ENCODE measurements at places on chromosomes 1 and 21.

DNA sequence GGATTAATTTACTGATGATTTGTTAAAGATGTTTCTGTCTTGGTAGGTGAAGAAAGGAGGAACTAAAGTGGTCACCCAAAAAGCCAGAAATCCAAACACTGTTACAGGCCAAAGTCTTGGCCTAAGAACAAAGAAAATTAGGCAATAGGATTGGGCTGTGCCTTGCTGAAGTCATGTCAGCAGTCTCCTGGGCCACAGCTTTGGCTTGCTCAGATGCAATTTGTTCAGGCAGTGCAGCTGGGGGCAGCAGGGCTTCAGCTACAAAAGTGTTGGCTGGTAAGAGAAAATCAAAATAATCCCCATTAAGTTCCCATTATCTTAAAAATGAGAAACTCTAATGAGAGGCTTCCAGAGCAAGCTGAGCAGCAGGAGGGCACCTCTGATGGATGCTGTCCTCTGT, 14.0 kb upstream of the RAP1A start:
- no peak for DNase-seq

GRCh38 chr21:36688324-36688723, 10.6 kb upstream of the SIM2 start:
- DNase-seq: no peak

GRCh38 chr1:200982071-200982945, 41.2 kb downstream of the KIF21B start:
- no peak for DNase-seq

- DNase-seq: no peak
Observed at GRCh38 chr1:183508694-183509093, 36.4 kb downstream of the SMG7 start.

DNA sequence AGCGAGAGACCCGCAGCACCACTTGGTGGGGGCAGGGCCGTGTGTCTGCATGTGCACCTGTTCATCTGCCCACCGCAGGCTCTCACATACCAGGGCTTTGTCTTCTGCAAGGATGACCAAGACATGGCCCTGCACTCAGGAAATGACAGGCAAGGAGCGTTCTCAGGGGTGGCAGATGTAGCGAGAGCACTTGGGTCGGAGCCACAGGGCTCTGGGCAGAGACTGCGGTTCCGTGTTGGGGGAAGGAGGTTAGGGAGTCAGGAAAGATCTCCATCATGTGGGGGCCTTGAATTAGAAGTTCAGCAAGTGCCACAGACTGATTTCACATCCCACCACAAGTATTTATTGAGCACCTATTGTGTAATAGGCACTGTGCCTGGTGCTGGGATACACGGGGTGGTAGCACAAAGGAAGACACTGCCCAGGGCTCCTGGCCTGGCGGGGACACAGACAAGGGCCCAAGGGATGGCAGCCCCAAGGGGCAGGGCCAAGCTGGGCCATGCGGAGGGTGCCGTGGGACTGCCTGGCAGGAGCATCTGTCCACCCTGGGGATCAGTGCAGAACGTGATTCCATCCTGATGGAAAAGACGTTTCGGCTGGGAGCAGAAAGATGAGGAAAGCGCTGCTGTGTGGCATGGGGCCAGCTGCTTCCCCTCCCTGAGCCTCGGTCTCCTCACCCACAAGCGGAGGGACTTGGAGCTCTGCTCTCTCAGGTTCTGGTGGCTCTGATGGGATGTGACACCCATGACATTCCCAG, 11.4 kb upstream of the SPSB1 start:
- no peak for DNase-seq

DNA sequence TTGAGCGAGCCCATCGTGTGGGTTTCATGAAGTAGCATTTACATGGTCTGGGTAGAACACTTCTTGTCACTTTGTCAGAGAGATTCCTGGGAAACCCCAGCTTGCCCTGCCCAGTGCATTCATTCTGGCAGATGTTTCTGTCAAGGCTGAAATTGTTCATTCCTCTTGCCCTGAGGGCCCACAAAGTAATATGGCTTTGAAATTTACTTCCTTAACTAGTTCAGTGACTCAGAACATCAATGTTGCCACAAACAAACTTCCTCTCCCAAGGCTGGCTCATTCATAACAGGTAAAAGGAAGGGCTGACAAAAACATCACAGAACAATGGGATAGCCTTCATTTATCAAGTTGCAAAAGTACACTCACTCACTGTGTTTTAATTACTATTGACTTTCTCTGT, 5.0 kb upstream of the KIAA0040 start:
- no peak for DNase-seq

DNA sequence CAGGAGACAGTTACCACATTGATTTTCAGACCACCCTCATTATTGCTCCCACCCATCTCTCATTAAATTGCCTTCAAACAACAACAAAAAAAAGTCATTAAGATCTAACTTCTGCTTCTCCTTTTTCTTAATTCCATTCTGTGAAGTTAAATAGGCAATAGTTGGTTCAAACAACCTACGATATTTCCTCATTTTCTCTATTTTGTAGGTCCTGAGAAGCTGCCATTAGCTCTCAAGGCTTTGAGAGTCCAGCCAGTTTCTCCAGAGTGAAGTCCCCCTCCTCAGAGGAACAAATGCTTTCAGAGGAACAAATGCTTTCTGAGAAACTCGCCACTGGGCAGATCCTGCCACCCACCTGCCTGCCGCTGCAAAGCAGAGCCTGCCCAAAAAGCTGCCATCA, 125.6 kb downstream of the ETS2 start:
- DNase-seq: no peak

- no peak for DNase-seq
Observed at GRCh38 chr1:232628335-232629249, 1.3 kb downstream of the SIPA1L2 start.

- DNase-seq: no peak
Observed at GRCh38 chr1:51247499-51247898, 11.4 kb downstream of the RNF11 start.

DNA sequence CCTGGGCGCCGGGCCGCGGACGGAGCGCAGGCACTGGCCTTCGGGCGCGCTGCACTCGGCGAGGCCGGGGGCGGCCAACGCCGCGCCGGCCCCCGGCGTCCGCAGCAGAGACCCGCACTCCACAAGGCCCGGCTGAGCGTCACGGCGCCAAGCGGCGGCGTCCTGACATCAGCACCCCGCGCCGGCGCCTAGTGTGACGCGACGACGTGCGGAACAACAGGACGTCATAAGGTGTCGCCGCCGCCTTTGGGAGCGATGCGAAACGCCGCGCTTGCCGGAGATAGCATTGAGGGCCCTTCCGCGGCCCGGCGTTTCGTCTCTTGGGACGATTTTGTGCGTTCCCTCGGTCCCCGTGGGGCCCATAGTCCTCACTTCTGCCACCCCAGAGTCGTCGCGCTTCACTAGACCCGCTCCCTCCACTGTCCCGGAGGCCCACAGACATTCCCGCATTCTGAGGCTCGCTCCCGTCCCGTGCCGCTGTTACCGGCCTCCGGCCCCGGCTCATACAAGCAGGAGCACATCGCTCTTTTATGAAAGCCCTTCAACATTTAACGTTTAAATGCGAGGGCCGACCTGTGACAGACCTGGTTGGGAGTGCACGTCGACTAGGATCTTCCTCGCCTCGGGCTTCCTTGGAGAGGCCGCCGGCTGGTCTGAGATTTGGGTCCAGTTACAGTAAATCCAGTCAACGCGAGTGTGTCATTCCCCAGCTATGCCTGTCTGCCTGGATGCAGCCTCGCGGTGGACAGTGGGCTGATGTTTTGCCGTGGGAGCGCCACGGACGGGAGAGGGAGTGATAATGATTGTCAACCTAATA, at the start of gene SSU72:
TSS of gene SSU72 (minus strand) at position 143 of the 817 bp plus-strand sequence. CDS start 306 bp downstream, outside the sequence.
- peak; percentile 85 for DNase-seq

GRCh38 chr21:28789523-28789922, 203.2 kb downstream of the LTN1 start:
- DNase-seq: no peak

- DNase-seq: no peak
Observed at GRCh38 chr1:188433425-188433824, 1604.7 kb downstream of the PLA2G4A start.

DNA sequence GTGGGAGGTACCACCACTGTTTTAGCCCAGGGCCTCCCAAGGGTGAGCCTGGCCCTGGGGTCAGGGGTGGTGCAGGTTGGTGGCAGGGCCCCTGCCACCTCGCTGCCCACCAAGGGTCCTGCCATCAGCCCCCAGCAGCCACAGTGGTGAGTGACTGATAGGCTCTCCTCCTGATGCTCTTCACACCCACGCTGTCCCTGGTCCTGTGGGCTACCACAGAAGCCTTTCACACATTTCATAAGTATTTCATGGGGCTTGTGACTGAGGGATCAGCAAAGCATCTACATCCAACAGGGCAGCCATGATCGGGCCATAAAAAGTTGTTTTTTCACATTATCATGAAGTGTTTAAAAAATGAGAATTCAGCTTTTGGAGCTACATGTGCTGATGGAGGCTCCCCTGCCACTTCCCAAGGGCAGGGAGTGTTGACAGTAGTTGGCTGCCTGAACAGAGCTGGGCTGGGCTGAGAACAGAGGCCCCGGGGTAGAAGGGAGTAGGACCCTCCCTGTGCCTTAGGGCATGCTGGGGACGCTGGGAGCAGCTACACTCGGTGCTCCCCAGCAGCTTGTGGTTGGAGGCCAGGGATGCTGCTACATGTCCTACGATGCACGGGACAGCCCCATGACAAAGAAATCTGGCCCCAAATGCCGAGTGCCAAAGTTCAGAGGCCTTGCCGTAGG, 73.1 kb upstream of the TMEM51 start:
- DNase-seq: no peak

DNA sequence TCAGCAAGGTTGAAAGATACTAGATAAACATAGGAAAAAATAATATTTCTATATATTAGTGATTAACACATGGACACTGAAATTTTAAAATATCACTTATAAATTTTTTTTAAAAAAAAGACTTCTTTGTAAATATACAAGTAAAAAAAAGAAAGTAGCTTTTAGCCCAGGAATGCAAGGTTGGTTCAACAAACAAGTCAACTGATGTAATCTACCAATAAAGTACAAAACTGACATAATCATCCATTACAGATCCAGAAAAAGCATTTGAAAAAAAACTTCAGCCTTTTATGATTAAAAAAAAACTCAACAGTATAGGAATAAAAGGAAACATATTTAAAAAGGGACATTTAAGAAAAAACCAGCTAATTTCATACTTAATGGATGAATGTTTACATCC, 48.4 kb downstream of the TRMT1L start:
- no peak for DNase-seq

DNA sequence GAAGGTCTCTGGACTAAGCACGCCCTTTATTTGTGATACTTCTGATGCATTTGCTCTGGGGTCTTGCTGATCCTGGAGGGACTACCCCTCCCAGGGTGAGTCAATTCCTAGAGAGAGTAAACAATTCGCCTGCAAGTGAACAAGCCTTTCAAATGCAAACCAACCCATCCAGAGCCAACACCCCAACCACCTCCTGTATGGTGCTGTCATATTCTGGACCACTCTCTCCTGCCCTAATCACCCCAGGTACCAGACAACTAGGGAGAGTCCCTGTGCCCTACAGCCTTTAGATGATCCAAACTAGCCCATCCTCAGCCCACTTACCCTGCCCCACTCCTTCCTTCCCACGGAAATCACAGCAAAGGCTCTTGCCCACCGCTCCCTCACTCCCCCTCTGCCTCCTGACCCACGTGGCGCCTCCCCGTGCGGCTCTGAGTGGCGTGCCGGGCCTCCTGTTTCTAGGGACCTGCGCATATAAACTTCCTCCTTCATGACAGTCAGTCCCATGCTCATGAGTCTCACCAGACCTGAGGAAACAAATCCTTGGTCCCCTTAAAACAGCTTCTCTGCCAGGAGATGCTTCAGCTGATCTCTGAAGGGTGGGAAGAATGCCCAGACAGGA, 37.2 kb downstream of the ACTA1 start:
- DNase-seq: no peak

GRCh38 chr1:100607628-100608240, 69.8 kb downstream of the GPR88 start:
- DNase-seq: no peak

DNA sequence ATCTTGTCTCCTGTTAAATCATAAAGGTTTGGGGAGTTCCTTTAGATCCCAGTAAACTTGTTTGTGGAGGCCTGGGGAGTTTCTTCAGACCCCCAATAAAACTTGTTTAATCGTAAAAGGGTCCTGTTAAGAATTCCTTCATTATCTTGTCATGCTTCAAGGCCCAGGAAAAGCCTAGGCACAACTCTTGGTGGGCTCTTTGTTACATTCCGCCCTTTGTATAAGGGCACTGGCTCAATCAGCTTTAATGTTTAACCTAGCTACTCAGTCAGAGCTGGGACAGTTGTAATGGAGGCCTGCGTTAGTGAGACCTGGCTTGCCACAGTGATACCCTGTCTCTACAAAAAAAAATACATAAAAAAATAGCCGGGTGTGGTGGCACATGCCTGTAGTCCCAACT, 77.2 kb downstream of the MPZL1 start:
- DNase-seq: no peak

- DNase-seq: no peak
Observed at GRCh38 chr1:167273027-167273800, 52.5 kb downstream of the POU2F1 start.

DNA sequence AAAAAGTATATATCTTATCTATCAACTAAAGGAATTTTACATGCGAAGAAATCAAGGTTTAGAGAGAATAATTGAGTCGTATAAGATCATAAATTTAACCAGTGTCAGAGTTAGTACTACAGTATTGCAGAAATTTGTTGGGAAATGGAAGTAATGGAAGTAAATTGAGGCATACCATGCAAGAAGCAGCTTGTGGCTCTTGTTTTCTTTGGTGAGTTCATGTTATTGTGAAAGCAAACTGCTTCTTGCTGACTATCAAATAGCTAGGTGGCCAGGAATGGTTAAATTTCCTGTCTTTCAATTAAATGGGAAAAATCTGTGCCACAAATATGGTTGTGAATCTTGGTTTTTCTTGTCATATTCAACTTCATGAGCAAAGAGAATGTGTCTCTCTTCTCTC, 652.7 kb downstream of the LMO4 start:
- no peak for DNase-seq

DNA sequence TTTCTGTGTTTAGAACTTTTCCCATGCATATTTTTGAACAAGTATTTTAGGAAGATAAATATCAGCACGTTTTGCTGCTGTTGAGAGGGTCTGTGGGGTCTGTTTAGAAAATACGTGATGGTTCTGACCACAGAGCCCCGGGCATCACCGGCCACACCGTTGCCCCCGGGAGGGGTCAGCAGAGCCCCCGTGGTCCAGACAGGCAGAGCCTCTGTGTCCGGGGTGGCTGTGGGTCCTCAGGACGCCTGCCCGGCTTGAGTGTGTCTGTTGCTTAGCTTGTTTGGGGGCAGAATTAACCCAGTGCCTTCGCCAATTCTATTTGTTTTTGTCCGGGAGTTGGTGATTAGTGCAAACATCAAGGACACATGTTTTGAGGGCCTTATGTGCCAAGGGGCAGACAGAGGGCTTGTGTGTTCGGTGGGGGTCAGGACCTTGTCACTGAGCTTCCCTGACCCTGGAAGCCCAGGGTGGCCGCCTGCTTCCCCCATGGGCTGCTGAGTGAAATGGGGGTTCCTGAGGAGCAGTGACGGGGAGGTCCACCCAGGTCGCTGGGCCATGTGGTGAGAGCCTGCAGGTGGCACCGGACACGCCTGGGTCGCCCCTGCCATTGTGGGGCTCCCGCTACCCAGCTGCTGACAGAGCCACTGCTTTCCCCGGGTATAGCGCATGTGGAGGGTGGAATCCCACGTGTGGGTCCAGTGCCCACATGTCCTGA, 122.2 kb downstream of the SIK1 start:
- DNase-seq: no peak

All from anterior cingulate cortex (tissue), 58 donors.